ENCODE measurements at places on chromosomes 7 and 10. TPM values are rescaled to one million over a fixed set of nuclear protein-coding genes. Genes with fewer than 3 reads are reported as not detected.

Gene ADCK2
- total RNA-seq, result 16.5 TPM

Gene SUN3
- not detected for total RNA-seq

Gene NOC3L
- total RNA-seq, result 50.7 TPM

Gene TACR2
- total RNA-seq, result not detected

Gene OR2A5
- total RNA-seq, result not detected

Gene KLLN
- total RNA-seq, result 0.30 TPM

Gene LIPN
- total RNA-seq, result not detected

Gene SRRM3
- total RNA-seq, result 0.09 TPM

Gene SMO
- 0.28 TPM for total RNA-seq

Gene CYP3A4
- total RNA-seq, result not detected

Gene NUTM2E
- total RNA-seq, result 0.11 TPM

Gene PRR15
- not detected for total RNA-seq

DNA sequence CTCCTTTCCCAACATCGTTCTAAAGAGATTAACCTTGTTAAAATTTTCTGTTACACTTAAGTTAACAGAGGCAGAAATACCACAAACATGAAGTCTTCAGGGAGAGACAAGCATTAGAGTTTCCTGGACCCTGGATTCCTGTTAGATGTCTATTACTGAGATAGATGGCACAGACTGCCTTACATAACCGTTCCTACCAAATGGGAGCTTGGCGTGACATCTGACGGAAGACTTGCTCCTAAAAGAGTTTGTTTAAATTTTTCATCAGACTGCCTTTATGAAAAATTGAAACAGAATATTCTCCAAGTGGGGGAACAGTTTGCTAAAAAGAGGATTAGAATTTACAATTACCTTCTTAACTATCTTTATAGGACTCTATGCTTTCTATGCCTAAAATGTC, 22.7 kb downstream of the ANK3 start:
- no peak for DNase-seq

GRCh38 chr10:60280475-60280874, 109.2 kb downstream of the ANK3 start:
- no peak for DNase-seq

GRCh38 chr7:116367171-116367813, 132.2 kb upstream of the CAV2 start:
- no peak for DNase-seq

DNA sequence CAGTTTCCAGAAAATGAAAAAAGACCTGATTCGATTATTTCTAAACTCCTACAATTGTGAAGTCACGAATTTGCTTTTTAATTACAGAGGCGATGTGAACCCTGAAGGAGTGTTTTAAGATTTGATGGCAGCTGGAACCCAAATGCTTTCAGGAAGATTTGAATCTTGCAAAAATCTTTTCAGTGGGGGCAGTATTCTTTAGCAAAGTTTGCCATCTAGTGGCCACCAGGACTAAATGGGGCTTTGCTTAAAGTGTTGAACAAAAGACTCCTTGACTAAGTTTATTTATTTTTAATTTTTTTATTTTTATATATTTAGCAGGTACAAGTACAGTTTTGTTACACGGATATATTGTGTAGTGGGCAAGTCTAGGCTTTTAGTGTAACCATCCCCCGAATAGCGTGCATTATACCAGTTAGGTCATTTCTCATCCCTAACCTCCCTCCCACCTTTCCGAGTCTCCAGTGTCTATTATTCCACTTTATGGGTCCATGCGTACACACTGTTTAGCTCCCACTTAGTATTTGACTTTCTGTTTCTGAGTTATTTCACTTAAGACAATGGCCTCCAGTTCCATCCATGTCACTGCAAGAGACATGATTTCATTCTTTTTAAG, 98.8 kb downstream of the CACNB2 start:
- DNase-seq, result no peak

GRCh38 chr7:20249376-20249775, 32.2 kb upstream of the MACC1 start:
- no peak for DNase-seq

- DNase-seq, result no peak
Measured at GRCh38 chr7:14425559-14425958, 436.1 kb upstream of the ETV1 start.

GRCh38 chr7:36986511-36986933, 262.2 kb upstream of the AOAH start:
- DNase-seq, result no peak

- DNase-seq, result no peak
Measured at GRCh38 chr10:47374611-47375536, 9.2 kb downstream of the ZNF488 start.

GRCh38 chr7:123615344-123615743, 13.7 kb downstream of the ASB15 start:
- DNase-seq, result no peak

DNA sequence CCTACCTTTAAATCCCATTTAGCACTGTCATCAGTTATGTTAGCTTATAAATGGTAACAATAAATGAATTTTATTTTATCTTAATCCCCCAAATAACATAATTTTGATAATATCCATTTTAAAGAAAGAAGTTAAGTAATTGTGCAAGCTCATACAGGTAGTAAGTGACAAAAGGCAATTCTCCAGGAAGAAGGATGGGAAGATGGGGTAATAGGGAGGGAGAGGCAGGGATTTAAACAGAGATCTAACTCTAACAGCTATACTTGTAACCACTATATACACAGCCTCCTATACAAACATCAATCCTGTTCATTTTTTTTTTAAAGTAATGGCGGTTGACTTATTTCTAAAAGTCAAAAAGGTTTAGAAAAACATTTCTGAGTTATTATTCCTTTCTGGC, 119.4 kb downstream of the SGMS1 start:
- DNase-seq, result no peak

DNA sequence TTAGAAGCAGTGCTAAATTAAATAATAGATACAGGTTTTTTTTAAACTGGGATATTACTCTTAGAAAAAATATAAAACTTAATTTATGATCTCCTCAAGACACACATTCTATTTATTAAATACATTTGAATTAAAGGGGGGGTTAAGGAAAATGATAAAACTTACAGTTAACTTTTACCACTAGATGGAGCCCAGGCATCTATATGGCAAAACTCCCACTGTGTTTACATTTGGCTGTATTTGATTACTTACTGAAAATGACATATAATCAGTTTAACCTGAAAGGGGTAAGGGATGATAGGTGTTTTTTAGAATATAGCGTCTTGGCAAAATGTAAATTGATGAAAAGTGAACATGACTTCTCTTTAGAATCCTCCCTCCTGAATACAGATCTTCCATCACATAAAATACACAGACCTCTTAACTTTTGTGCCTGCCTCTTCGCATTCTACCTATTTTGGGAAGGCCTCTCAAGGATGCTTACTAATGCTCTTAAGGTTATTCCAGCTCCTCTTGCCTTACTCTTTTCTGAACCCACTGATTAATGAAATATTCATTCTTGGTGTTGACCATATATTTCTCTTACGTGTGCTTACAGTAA, 235.7 kb downstream of the AGMO start:
- DNase-seq, result no peak

DNA sequence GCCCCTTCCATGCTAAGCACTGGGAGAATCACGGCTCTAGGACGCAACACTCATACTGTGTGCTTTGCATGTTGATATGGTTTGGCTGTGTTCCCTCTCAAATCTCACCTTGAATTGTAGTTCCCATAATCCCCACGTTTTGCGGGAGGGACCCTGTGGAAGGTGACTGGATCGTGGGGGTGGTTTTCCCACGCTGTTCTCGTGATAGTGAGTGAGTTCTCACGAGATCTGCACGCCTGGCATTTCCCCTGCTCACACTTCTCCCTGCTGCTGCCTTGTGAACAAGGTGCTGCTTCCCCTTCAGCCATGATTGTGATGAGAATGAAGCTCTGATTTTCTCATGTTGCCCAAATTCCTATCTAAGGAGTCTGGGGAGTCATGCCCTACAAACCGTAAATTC, 53.0 kb upstream of the ADGRA1 start:
- DNase-seq, result no peak

DNA sequence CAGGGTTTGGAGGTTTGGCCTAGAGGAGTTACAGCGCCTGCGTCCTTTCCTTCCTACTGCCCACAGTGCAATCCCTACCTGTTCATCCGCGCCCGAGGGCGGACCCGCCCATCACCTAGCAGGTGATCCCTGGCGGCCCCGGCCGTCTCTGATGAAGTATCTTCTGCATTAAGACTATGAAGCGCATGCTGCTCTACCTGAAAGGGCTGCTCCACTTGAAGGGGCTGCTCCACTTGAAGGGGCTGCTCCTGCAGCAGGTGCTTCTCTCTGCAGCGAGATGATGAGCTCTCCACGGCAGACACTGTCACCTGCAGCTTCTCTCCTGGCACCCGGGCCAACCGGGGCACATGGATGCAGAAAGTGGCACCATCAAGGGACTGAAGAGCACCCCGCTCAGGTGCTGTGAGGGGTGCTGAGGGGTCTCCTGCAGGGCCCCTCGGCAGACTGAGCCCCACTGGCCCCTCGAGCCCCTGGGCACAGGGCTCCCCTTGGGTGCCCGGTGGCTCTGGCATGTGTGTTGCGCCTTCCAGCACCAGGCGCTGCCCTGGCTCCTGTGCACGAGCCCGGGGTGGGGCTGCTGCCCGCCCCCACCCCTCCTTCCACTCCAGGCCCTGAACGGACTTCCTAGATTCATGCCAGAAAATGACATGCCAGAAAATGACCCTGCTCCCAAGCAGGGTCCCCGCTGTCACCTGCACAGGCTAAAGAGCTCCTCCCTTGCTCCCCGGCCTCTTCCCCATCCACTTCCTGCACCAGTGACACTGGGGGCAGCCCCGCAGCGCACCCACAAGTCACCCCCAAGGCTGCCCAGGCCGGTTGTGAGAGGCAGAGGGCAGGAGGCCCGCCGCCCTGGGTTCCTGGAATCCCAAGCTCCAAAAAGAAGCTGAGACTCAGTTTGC, 29.4 kb downstream of the WDR86 start:
- DNase-seq, result no peak

GRCh38 chr10:93186653-93187052, 113.0 kb downstream of the CYP26A1 start:
- no peak for DNase-seq

DNA sequence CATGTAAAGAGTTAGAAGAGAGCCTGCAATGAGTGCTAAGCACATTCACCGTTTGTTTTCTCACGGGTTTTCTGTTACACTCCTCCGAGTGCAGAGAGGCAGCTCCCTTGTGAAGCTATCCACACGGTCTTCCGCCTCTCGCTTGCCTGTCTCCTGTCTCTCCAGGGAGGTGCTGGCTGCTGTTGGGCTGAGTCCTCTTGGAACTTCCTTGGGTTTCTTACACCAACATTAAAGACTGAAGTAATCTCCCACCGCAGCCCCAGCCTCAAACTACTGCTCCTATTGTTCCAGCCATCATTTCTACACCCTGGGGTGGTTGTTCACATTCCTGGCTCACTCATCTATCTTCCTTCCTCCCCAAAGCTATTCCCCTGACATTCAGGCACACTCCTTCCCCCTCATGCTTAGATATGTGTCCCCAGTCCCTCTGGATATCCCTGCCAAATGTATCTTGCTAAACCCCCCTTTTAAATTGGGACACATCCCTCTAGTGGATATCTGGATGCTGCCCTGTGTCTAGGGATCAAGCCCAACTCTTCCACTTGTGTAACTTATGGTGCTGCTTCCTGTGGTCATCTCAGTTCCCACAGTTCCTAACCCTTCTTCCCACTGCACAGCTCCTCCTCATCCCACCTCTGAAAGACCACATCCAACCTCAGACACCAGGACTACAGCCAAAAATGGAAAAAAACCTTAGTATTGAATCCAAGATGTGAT, 14.1 kb downstream of the ESYT2 start:
- DNase-seq, result no peak

- DNase-seq, result no peak
Measured at GRCh38 chr10:110059925-110060324, 52.1 kb downstream of the ADD3 start.

GRCh38 chr10:46318799-46319198, 32.0 kb downstream of the ANTXRL start:
- no peak for DNase-seq

Measured in activated CD4-positive, alpha-beta T cell treated with anti-CD3 and anti-CD28 coated beads for 36 hours (primary cell).